ENCODE measurements at places on chromosomes 16 and 17. TPM values are rescaled to one million over a fixed set of nuclear protein-coding genes. Genes with fewer than 3 reads are reported as not detected.

The CACNB1 gene
- total RNA-seq: 11.1 TPM

The SLC12A4 gene
- total RNA-seq: 110 TPM

The KRTAP4-5 gene
- total RNA-seq: not detected

DNA sequence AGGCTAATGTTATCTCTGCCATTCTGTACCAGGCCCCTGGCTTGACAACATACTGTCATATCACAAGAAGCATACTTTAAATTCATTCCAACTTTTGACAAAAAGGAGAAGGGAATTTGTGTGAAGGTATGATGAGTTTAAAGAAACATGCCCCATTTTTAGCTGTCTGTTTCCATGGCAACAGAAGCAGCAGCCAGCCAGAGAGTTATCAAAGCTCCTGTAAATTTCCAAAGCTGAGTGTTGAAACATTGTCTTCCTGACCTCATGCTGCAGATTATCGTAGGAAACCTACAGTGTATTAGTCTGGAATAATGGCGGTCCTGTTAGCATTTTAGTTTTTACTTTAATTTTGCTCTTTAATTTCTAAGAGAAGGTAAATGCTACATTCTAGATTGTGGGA, 124.9 kb downstream of the MRTFB start:
- H3K36me3 ChIP-seq: no peaks in the 10 kb centered on the region

DNA sequence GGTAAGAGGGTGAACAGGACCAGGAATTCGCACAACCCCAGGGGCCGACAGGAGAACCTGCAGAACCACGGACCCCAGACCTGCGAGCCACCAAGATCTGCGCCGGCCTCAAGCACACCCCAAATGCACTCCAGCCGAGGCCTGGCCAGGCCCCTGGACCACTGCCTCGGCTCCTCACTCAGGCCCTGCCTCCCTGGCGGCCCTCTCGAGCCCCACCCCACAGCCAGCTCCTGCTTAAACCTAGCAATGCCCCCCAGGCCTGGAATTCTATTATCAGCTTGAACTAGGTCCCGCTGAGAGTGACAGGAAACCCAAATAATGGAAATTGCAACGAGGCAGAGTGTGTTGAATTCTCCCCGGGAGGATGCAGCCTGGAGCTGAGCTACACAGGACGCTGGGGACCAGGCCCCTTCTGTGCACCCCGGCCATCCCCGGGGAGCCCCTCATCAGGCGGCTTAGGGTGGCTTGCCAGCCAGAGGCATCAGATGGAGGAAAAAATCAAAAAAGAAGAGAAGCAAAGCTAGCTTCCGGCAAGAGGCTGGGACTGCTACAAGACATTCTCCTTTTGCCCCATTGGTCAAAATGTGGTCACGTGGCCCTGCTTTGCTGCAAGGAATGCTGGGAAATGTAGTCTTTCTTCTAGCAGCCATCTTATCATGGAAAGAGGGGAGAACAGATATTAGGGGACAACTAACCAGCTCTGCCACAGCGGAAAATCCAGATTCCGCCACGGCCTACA, 2.4 kb upstream of the ENPP7 start:
- H3K27me3 ChIP-seq: no peaks in the 10 kb centered on the region
- H3K27ac ChIP-seq: no peak overlapping the region
- H3K4me3 ChIP-seq: peak overlapping the region; percentile 29
- peaks cover 12% of the 10 kb centered on the region for H3K4me1 ChIP-seq
- H3K36me3 ChIP-seq: no peaks in the 10 kb centered on the region

DNA sequence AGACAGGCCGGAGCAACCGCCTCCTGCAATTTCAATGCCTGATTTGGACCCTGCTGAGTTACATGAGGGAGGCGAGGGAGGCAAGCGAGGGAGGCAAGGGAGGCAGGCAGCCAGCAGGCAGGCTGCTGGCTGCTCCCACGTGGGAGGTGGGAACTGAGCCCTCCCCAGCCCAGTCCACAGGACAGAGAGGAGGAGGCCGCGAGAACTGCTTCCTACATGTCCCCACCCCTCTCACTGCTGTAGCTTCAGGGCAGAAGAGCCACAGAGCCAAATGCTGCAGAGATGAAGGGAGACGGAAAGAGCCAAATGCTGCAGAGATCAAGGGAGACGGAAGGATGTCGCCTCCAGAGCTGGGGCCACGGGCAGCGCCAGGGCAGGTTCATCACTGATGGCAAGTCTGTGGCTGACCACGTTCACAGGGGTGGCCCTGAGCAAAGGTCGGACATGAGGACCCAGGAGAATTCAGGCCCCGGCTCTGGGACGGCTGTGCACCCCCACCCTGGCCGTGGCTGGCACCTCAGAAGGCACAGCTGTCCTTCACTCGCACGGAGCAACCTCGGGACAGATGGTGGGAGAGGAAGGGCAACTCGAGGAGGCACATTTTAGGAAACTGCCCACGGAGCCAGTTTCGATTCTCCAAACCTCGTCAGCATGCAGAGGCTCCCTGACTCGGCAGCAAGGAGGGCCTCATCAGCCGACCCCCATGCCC, 21.5 kb downstream of the RPH3AL start:
- H3K4me1 ChIP-seq: no peaks in the 10 kb centered on the region
- DNase-seq: no peak
- H3K36me3 ChIP-seq: no peaks in the 10 kb centered on the region
- H3K4me3 ChIP-seq: peak overlapping the region; percentile 3
- H3K27me3 ChIP-seq: no peaks in the 10 kb centered on the region
- peak overlapping the region; percentile 78 for H3K27ac ChIP-seq

- H3K4me1 ChIP-seq: no peaks in the 10 kb centered on the region
- H3K4me3 ChIP-seq: no peak overlapping the region
- no peak for DNase-seq
These were observed 108.1 kb downstream of the SNX11 start for GRCh38 chr17:48215583-48216139.

DNA sequence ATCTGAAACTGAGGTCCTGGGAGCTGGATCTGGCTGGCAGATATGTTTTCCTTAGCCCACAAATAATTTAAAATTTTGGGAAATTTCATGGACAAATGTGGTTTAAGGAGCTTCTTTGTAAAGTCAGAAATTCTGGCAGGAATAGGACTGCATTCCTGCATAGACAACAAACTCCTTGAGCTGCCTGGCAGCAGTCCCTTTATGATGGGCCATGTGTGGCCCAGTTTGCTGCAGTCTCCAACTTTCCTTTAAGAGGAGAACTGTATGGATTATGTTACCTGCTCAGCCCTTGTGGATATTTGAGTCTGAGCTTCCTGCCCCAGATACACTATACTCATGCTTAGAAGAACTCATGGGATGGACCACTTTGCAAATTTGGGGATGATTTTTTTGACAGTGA, 48.5 kb upstream of the HS3ST2 start:
- no peaks in the 10 kb centered on the region for H3K36me3 ChIP-seq
- H3K4me3 ChIP-seq: no peak overlapping the region
- H3K27ac ChIP-seq: no peak overlapping the region
- H3K27me3 ChIP-seq: no peaks in the 10 kb centered on the region
- no peaks in the 10 kb centered on the region for H3K4me1 ChIP-seq
- DNase-seq: no peak

DNA sequence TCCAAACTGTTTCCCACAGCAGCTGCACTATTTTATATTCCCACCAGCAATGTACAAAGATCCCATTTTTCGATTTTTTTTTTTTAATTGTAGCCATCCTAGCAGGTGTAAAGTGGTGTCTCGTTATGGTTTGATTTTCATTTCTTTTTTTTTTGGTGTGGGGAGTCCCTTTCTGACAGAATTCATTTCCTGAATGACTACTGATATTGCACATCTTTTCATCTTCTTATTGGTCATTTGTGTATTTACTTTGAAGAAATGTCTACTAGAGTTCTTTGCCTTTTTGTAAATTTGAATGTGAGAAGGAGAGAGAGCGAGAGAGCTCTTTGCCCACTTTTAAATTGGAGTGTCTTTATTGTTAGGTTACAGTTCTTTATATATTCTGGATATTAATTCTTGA, 14.0 kb downstream of the CYB5B start:
- no peak overlapping the region for H3K27ac ChIP-seq
- peaks cover 33% of the 10 kb centered on the region for H3K4me1 ChIP-seq
- no peaks in the 10 kb centered on the region for H3K36me3 ChIP-seq
- no peak overlapping the region for H3K4me3 ChIP-seq
- no peak for DNase-seq

GRCh38 chr17:74992223-74992622, 4.8 kb downstream of the CDR2L start:
- DNase-seq: no peak
- no peak overlapping the region for H3K27ac ChIP-seq
- H3K36me3 ChIP-seq: no peaks in the 10 kb centered on the region
- no peaks in the 10 kb centered on the region for H3K27me3 ChIP-seq

- H3K27ac ChIP-seq: peak within 1 kb of the TSS; percentile 73
- DNase-seq: no peak
- H3K4me3 ChIP-seq: peak within 1 kb of the TSS; percentile 29
These were observed at the start of gene HSD11B2 for GRCh38 chr16:67430977-67431774. Gene HSD11B2 (plus strand): TSS chr16:67431121. CDS start chr16:67431249, 128 bp downstream.

GRCh38 chr17:7729816-7730215, 12.3 kb downstream of the DNAH2 start:
- H3K27me3 ChIP-seq: peaks cover 11% of the 10 kb centered on the region
- DNase-seq: no peak
- no peaks in the 10 kb centered on the region for H3K4me1 ChIP-seq
- H3K27ac ChIP-seq: no peak overlapping the region

DNA sequence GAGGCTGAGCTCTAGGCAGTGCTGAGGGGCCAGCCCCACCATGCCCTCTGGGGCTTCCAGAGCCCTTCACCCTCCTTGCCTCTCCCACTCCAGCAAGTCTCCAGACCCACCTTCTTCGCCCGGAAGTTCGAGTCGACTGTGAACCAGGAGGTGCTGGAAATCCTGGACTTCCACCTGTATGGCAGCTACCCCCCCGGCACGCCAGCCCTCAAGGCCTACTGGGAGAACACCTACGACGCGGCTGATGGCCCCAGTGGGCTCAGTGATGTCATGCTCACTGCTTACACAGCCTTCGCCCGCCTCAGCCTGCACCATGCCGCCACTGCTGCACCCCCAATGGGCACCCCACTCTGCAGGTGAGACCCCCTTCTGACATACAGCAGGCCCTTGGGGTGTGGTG, 10.5 kb downstream of the XYLT2 start:
- DNase-seq: no peak
- H3K4me3 ChIP-seq: no peak overlapping the region
- no peaks in the 10 kb centered on the region for H3K4me1 ChIP-seq
- H3K27ac ChIP-seq: no peak overlapping the region

Data from tibial nerve (tissue), 4 donors.